ENCODE measurements at places on chromosomes 6 and 20.

- no peak for DNase-seq
These were observed 26.5 kb downstream of the CD109 start for GRCh38 chr6:73722318-73723060.

DNA sequence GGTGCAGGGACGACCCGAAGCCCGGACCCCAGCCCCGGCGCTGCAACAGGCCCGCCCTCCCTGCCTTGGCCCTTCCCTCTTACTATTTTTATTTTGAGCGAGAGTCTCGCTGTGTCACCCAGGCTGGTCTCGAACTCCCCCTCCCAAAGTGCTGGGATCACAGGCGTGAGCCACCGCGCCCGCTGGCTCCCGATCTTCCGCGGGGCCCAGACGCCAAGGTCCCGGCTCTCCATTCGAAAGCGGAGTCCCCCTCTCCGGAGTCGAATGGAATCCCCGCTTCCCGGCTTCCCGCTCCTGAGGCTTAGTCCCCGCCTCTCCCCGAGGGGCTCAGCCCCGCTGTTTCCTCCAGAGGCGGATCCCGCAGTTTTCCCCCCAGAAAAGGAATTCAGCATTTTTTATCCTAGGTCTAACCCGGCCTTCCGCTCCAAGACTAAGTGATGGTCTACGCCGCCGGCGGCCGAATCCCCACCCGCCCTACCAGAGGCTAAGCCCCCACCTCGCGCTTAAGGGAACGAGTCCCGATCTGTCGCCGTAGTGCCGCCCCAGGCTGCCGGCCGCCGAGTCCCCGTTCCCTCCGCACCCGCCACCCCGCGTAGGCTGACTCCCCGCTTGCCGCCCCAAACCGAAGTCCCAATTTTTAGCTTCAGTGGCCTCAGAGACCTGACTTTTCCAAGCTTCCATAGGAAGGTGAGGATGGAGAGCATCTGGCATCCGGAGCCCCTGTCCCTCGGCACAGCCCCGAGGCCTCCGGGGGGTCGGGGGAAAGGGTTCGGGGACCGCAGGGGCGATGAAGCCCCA, 11.5 kb upstream of the TMC2 start:
- peak; percentile 61 for DNase-seq

DNA sequence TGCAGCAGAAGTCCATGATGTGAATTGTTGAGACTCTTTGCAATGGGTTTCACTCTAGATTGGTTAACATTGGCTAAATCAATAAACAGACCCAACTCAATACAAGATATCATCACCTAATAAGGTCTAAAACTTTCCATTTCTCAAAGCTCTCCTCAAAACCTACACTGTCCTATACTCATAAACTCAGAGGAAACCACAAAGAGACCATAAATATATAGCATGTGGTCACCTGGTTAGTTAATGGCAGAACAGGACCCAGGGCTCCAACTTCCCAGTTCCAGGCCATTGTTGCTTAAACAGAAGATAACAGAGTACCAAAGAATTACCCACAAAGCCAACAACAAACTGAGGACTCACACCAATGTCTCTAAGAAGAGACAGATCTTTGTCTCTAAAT, 12.0 kb downstream of the RTN4IP1 start:
- DNase-seq, result peak; percentile 56

- no peak for DNase-seq
These were observed 43.7 kb downstream of the MYT1 start for GRCh38 chr20:64207641-64208590.

GRCh38 chr6:159981071-159981402, 12.2 kb downstream of the IGF2R start:
- DNase-seq, result no peak

- DNase-seq, result no peak
These were observed 28.8 kb upstream of the HMGA1 start for GRCh38 chr6:34207695-34208443.
